ENCODE measurements at places on chromosomes 4 and X. TPM values are rescaled to one million over a fixed set of nuclear protein-coding genes. Genes with fewer than 3 reads are reported as not detected.

DNA sequence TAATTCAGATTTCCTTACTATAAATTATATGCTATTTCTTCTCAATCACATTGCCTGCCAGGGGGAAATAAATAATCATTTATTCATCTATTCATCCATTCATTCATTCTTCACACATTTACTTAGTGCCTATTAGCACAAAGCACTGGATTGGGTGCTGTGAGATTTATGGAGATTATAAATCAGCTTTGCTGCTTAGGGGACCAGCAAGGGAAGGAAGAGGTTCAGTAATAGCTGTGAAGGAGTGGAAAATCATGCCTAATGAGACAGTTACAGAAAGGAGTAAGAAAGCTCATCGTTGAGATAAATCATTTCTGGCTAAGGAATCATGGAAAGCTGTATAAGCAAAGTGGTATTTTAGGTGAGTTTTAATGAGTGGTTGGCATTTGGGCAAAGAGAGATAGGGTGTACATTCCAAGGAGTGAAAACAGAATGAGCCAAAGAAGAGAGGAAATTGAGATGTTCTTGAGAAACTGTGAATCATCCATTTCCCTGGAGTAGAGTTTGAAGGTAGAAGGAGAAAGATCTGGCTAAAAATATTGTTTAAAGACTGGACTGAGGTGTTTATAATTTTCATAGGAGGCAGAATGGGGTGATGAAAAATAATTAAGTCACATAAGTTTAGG, 9.6 kb downstream of the ARSJ start:
- no peak for DNase-seq

DNA sequence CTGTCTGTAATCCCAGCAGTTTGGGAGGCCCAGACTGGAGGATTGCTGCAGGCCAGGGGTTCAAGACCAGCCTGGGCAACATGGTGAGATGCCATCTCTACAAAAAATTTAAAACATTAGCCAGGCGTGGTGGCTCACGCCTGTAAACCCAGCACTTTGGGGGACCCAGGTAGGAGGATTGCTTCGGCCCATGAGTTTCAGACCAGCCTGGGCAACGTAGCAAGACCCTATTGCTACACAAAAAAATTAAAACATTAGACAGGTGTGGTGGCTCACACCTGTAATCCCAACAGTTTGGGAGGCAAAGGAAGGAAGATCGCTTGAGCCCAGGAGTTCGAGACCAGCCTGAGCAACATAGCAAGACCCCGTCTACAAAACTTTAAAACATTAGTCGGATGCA, 1.3 kb downstream of the DHRSX start:
- no peak for DNase-seq

GRCh38 chrX:123222920-123223319, 38.8 kb downstream of the GRIA3 start:
- DNase-seq: no peak

- no peak for DNase-seq
Observed at GRCh38 chrX:123993326-123993725, 31.8 kb downstream of the STAG2 start.

DNA sequence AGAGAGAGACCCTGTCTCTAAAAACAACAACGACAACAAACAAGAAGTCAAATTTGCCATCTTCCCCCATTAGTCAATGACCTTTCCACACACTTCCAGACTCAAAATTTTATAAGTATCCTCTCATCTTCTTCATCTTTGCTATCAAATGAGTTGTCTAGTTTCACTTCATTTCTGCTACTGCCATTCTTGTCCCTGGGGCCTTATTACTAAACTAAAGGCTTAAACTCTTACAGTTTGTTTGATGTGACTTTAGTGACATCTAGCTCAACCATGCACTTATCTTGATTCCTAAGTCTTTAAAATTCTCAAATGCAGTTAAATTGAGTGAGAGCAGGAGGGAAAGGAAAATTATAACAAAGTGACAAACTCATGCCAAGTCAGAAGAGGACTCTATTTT, 271.8 kb upstream of the GK2 start:
- DNase-seq: no peak

DNA sequence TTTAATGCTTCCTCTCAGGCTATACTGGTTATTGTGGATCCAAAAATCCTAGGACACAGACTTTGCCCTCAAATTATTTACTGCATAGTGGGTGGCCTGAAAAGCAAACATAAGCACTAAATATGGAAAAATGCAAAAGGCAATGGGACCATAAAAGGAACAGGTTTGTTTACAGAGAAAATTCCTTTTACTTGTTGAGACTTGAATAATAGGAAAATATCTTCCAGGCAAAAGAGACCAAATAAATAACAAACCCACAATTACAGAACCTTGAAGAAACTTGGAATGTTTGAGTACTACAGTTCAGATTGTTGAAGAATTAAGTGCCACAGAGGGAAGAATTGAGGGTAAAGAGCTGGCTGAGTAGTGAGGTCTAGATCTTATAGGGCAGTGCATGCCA, 711.0 kb downstream of the C4orf33 start:
- DNase-seq: no peak

- no peak for DNase-seq
Observed at GRCh38 chrX:10633722-10634121, 13.3 kb upstream of the MID1 start.

- DNase-seq: no peak
Observed at GRCh38 chrX:51608126-51608525, 10.6 kb downstream of the CENPVL3 start.

- peak; percentile 18 for DNase-seq
Observed at GRCh38 chr4:56505269-56506130, at the start of gene ARL9. Gene ARL9 (plus strand): TSS chr4:56505791. CDS start chr4:56505863, 72 bp downstream.

DNA sequence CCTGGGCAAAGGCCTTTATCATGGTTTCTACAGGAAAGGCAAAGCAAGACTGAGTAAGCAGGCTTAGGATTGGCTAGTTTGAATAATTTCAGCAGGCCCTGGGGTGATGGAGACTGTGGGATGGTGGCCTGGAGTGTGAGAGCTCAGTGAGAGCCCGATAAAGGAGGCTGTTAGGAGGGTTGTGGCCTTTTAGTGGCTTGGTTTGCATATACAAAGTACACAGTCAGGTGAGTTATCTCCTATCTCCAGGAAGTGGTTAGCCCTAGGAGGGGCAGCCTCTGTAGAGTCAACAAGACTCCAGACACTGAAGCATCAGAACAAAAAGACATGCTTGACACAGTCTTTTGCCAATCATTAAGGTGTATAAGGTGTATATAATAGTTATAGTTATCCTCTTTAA, 157.2 kb downstream of the CFAP299 start:
- DNase-seq: no peak

DNA sequence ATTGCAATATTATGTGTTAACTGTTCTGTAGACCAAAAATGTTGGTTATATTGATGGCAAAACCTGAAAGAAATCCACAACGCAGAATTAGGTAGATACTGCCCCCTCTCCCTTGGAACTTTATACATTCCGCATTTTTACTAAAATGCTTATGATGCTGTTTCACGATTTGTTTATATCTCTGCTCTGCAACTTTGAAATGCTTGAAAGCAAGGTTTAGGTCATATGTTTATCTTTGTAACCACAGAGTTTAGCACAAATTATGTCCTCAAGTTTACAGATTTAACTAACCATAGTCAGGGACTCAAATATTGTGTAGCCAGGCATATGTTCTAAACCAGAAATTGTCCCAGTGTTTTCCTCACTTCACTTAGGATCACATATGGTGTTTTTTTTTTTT, 66.1 kb upstream of the H2AZ1 start:
- DNase-seq: no peak

DNA sequence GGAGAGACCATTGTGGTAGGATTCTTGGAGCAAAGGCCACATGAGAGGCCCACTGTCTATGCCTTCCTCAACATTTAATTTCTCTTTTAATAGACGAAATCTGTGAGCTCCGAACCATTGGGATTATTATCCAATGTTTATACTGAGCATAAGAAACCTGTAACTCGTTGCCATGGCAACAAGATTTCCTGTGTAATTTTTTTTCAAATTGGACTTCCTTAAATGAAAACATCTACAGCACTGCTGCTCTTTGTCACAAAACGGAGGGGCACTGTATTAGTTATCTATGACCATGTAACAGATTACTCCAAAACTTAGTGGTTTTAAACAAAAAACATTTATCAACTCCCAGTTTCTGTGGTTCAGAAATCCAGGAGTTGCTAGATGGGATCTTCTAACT, 38.7 kb downstream of the PPP1R2C start:
- no peak for DNase-seq

GRCh38 chr4:86556791-86557415, 37.2 kb upstream of the PTPN13 start:
- DNase-seq: no peak

GRCh38 chrX:39688576-39689375, 409.0 kb downstream of the BCOR start:
- DNase-seq: peak; percentile 59

GRCh38 chr4:122772986-122773385, 40.5 kb downstream of the BBS12 start:
- no peak for DNase-seq

DNA sequence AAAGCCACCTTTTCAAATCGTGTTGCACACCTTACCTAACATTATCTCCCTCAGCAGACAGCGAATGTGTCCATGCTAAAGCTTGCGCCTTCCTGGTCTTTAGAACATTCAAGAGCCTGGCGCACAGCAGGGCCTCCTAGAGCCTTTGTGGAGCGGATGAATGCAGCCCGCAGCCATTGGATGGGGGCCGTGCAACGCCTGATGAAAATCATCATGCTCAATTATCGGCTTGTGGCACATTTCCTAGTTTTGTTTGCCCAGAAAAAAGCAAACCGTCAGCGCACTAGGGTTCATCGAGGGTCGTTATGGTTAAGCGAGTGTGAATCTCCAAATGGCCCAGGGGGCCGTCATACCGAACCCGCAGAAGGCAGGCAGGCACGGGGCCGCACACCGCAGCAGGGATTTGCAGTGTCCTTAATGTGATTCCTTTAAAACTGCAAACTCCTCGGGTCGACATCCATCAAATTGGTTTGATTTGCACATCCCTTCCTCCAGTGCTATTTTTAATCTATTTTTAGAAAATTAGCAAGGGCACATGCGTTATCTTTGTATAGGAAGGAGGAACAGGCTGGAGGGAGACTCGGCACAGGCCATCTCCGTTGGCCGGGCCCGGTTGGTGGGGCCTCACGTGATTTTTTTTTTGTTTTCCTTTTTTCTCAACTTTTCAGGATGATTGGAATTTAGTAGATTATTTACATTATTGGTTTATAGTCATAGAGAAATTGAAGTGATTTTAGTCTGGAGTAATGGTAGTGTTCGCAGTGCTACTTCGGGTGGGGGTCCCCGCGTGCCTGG, 53.1 kb downstream of the ABLIM2 start:
- no peak for DNase-seq

DNA sequence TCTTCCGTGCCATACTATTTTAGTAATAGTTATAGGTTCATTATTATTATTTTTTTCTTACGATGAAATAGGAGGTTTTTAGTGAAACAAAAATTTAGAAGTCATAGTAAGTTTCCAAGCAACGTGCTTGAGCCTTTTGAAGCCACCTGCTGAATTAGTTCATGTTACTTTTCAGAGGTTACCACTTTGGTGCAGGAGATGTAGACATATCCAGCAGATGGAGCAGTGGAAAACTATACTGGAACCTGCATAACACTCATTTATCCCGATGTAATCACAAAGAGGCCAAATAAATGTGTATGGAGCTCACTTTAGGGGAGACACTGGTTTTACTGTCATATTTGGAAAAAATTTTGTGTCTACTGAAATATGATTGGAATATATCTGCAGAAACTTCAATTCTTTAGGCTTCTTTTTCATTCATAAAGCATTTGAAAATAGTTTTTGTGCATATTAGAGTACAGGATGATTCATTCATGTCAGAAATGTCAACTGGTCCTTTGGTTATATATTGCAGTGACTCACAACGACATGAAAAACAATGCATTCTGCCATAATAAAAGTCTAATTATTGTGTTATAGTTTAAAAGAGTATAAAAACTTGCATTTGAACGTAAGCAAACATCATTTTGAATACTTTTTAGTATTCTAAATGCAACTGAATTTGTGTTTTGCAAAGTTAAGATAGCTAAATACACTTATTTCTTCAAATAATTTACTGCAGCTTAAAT, 2182.9 kb upstream of the TENM3 start:
- no peak for DNase-seq

- no peak for DNase-seq
Observed at GRCh38 chrX:16633754-16634153, 16.2 kb upstream of the S100G start.

- DNase-seq: no peak
Observed at GRCh38 chr4:26779674-26780073, 81.0 kb upstream of the STIM2 start.

DNA sequence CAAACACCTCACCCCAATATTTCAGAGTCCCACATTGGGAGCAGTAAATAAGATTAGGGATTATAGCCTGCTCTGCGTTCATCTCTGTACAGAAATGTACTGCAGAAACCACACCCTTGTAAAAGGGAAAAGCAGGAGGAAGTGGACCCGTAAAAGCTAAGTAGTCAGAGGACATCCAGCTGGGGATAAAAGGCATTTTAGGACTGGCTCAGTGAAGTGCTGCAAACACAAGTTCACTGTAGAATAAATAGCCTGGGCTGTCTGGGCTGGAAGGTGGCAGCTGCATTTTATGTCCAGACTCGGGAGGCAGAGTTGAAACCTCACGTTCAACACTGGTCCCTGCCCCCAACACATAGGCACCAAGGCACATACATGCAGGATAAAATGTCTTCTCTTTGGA, 178.7 kb upstream of the FAT1 start:
- DNase-seq: no peak

DNA sequence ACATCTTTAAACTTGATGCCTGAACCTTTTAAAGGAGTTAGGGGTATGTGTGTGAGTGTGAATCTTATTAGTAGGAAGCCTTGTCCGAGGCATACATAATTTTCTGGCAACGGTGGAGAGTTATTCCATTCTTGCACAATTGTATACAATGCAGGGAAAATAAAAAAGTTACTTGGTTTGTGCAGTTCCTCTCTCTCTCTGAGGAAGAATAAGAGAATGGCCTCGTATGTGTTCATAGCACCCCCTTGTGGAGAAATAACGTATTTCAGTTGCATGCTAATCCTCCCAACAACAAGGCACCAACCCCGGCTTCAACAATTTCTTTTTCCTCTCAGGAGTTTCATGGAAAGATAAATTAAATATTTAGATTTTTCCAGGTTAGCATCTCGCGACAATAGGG, 33.7 kb upstream of the FGF13 start:
- DNase-seq: peak; percentile 30

NDUFA1 gene
- total RNA-seq: 57.7 TPM

LNX1 gene
- total RNA-seq: 19.8 TPM

SYP gene
- 11.4 TPM for total RNA-seq

NBDY gene
- 48.6 TPM for total RNA-seq

GPRASP1 gene
- total RNA-seq: 4.1 TPM

GLRA3 gene
- total RNA-seq: 0.07 TPM

DAPP1 gene
- total RNA-seq: not detected

ZFX gene
- 116 TPM for total RNA-seq

Measured in progenitor cell of endocrine pancreas (in vitro differentiated cells).